Fibroblast of lung (primary cell): ENCODE measurements at places on chromosomes 4 and X.

DNA sequence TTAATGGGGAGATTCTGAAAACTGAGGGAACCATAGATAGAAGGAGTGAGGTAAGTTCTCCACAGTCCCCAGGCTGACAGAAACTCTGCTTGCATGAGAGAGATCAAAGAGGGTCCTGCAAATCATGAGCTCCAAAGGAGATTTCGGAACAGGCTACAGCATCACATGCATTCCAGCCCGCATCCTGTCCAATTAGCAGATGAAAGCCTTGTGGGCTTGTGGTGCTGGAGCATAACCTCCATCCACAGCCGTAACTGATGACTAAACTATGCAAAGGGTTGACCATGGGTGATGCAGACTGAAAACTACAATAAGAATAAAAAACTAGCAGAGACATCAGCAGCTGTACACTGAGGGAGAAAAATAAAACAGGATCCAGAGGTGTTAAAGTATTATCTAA is 654.5 kb downstream of the TLL1 start:
- no peaks in the 10 kb centered on the region for H3K27me3 ChIP-seq
- H3K4me1 ChIP-seq = no peaks in the 10 kb centered on the region
- no peak overlapping the region for H3K27ac ChIP-seq
- no peak overlapping the region for H3K4me3 ChIP-seq

GRCh38 chr4:1050486-1051213 is 39.2 kb downstream of the FGFRL1 start:
- peaks cover 2% of the 10 kb centered on the region for H3K4me1 ChIP-seq
- DNase-seq = peak; percentile 27
- peaks cover 29% of the 10 kb centered on the region for H3K27me3 ChIP-seq
- H3K4me3 ChIP-seq = no peak overlapping the region

DNA sequence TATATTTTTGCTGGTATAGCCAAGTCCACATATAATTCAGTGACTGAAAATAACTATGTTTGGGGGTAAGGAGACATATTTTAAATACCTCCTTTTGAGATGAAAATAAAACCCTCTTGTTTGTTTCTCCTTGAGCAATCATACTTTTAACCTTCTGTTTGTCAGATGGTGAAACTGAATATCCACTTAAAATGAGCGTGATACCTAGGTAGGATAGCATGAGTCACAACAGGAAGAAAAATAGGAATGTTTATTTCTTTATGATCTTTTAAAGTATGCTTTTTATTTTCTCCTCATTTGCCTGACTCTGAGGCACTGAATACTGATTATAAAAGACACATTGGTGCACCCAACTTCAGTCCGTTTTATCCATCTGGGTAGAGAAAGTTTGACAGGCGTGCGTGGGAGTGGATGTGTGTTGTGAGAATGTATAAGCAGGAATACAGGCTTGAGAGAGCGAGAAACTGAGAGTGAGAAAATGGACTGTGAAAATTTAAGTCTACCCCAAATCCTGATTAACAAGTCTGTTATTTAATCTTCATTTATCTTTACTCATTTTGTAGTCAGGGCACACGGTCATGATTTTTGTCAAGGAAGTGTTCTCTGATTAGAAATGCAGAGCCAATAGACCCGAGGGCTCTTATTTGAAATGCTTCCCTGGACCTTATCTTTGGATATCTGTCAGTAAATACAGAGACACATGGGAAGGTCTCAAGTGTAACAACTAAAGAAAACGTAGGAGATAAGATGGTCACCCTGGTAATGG is 62.1 kb upstream of the ANTXR2 start:
- H3K27me3 ChIP-seq = no peaks in the 10 kb centered on the region
- peak; percentile 35 for DNase-seq
- no peak overlapping the region for H3K27ac ChIP-seq
- no peak overlapping the region for H3K4me3 ChIP-seq
- no peaks in the 10 kb centered on the region for H3K36me3 ChIP-seq

DNA sequence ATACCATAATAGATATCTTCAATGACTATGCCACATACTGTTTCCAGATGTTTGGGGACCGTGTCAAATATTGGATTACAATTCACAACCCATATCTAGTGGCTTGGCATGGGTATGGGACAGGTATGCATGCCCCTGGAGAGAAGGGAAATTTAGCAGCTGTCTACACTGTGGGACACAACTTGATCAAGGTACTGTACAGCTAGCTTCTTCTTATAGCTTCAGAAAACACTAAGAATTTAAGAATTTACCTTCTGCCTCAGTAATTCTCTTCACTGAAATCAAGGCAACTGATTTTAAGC is 805 bp downstream of the KLB start:
- no peak for DNase-seq
- H3K4me1 ChIP-seq = no peaks in the 10 kb centered on the region
- H3K36me3 ChIP-seq = no peaks in the 10 kb centered on the region
- H3K27ac ChIP-seq = no peak overlapping the region
